ENCODE measurements at places on chromosomes 6 and 20.
A peak's percentile ranks its signal among the peaks of the same experiment; 100 is the strongest.

DNA sequence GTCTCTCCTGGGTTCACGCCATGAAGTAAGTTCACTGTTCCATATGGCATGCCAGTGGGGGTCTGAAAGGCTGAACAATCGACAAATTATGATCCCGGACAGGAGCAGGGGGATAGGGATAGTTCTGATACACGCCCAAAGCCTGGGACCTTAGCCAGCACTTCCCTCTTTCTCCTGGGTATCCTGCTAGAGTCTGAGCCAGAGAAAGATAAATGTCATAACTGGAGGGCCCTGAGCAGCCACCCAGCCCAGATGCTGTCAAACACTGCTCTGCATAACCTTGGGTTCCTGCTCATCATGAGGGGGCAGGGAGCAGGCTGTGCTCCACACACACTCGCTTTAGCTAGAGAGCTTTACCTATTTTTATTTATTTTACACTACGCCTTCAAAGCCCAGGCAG lies 12.3 kb downstream of the EDEM2 start:
- DNase-seq: no peak

- DNase-seq: no peak
Observed at GRCh38 chr6:42010185-42010891, 40.0 kb upstream of the TAF8 start.

GRCh38 chr6:150355932-150356331 lies 12.9 kb upstream of the IYD start:
- DNase-seq: no peak

DNA sequence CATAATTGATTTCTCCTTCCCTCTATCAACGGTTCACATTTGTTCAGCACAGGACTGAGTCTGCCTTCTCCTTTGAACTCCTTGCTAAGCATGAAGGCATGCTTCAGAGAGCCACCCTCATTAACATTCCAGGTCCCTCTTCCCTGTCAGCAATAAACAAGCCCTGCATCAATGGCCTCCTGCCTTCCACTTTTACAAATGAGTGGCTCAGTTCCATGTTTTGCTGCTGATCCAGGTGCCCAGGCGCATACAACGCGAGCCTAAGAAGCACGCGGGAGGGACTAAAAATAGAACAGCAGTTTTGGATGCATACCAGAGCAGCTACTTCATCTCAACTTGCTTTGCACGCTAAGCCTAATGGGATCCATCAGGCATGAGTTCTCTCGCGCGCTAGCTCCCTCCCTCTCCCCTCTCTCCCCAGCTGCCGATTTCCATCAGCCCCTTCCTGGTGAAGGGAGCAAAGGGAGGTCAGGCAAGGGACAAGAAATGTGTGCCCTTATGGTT lies 53.4 kb downstream of the TRAF3IP2 start:
- peak; percentile 88 for DNase-seq

DNA sequence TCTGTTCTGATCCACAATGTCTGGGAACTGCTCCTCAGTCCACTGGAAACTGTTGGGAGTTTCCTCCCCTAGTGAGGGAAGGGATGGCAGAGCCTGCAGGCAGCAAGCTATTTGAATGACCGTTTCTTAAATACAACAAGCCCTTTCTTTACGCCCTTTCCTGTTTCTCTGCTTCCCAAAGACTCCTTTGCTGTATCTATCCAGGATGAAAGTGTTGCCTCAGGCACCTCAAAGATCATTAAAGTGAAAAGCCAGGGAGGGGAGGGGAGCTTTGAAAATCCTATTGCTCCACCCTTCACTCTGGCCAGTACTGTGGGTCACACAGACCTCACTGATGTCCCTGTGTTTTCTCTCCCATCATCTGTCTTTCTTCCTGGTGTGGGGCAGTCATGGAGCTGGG lies 213.1 kb downstream of the RNF144B start:
- no peak for DNase-seq

DNA sequence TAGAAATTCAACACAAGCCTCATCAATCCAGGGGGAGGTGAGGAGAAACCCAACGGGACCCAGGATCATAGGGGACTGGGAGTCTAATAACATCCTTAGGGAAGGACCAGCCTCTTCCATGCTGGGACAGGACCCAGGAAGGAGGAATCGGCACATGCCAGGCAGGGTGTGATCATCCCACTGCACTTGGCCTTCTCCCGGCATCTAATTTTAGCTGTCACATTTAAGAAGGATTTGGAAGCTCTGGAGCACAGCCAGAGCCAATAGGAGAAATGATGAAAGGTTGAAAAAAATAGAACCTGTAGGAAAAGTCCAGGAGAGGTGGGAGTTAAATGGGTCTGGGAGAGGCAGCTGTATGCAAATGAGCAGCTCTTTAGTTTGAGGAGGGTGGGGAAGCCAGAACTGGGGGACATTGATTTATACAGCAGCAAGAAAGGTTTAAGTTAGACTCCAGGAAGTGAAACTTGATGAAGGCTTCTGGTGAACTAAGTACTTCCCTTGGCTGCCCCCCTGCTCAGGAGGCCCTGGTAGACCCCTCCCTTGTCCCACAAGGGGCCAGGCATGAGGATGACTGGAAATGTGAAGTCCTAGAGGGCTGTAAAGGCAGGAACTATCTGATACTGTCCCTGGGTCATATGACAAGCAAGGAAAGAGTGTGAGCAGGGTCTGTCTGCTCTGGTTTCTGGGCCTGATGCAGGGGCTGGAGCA lies 260.3 kb downstream of the LRFN2 start:
- no peak for DNase-seq

DNA sequence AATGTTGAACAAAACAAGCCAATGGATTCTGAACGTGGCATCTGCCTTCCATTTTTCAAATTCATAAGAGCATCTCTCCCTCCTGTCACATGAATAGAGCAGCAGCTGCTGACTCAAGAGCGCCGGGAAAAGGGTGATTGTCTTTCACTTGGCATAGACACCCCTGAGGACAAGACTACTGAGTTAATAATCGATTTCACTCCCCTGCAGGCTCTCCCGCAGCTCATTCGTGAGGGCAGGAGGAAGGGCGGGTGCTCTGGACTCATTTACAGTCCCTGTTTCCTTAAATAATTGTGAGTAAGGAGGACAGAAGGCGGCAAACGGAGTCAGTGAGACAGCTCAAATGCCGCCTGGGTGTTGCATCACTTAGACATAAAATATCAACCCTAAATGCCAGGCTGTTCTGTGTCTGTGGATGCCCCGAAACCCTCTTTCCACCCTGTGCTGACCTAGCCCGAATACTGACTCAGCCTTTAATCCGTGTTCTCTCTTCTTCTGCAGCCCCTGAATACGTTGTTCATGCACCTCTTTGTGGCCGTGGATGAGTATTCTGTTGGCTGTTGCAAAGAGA lies 21.6 kb downstream of the CFAP61 start:
- DNase-seq: no peak

GRCh38 chr6:137827977-137828810 lies 38.9 kb upstream of the TNFAIP3 start:
- DNase-seq: no peak

DNA sequence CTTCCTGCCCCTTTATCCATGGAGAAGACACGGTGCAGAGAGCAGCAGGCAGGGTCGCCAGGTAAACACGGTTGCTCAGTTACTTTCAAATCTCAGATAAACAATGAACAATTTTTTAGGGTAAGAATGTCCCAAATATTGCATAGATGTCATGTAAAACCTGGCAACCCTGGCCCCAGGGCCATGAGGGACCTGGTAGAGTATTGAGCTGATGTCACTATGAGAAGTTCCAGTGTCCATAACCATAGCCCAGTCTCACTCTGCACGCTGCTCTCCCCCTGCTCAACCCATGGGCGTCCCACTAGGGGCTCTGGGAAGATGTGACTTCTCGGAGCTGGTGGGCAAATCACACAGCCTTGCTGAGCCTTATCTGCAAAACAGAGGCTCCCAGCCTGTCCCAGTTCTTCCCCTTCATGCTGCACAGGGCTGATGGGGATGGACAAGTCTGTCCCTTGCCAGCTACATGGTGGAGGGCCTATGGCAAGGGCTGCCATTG lies 71.3 kb upstream of the TOP1 start:
- DNase-seq: peak; percentile 72

DNA sequence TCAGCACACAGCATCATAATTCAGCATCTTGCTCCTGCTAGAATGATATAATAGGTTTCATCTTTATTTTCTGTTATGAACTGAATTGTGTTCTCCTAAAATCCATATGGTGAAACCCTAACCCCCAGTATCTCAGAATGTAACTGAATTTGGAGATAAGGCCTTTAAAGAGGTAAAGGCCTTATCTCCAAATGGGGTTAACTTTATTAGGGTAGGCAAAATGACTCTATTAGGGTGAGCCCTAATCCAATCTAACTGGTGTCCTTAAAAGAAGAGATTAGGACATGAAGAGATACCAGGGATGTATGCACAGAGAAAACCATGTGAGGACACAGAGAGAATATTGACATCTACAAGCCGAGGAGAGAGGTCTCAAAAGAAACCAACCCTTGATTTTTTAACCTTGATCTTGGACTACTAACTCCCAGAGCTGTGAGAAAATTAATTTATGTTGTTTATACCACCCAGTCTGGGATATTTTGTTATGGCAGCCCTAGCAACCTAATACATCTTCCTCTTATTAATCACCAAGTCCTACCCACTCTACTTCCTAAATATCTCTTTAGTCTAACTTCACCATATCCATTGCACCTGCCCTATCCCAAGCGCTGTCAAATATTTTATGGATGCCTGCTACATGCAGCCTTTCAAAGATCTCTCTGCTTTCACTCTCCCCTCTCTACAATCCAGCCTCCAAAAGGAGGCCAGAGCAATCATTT lies 8.5 kb upstream of the MRS2 start:
- no peak for DNase-seq

DNA sequence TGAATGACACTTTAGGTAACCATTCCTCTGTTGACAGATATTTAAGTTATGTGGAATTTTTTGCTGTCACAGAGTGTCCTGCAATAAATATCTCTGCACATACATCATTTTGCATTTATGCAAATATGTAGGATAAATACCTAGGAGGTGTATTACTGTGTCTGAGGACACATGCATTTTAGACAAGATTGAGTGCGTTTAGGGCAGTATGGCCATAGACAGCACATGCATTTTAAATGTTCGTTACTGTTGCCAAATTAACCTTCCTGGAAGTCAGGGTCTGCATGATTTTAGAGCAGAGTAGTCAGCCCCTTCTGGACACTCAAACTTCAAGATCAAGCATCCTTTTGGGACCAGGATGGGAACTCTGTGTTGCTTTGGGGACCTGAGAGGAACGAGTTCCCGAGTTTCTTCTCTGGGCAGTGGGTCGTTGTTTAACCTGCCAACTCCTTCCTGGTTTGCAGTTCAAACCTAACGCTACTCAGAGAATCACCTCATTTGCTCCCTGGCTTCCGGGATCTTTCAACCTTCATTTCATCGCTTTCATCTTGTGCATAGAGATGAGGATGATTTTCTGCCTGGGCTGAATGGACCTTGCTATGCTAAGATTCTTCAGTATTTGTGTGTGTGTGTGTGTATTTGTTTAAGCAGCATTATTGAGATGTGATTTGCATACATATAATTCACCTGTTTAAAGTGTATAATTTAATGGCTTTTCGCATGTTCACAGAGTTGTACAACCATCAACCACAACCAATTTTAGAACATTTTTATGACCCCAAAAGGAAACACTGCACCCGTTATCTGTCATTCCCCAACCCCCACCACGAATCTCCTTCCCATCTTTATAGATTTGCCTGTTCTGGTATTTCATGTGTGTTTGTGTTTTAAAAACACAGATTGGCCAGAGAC lies 9.8 kb downstream of the BCAS4 start:
- DNase-seq: no peak

- DNase-seq: no peak
Observed at GRCh38 chr6:140670021-140670420, 1295.6 kb upstream of the CITED2 start.

GRCh38 chr6:1558388-1558787 lies 51.3 kb upstream of the FOXC1 start:
- DNase-seq: peak; percentile 38

DNA sequence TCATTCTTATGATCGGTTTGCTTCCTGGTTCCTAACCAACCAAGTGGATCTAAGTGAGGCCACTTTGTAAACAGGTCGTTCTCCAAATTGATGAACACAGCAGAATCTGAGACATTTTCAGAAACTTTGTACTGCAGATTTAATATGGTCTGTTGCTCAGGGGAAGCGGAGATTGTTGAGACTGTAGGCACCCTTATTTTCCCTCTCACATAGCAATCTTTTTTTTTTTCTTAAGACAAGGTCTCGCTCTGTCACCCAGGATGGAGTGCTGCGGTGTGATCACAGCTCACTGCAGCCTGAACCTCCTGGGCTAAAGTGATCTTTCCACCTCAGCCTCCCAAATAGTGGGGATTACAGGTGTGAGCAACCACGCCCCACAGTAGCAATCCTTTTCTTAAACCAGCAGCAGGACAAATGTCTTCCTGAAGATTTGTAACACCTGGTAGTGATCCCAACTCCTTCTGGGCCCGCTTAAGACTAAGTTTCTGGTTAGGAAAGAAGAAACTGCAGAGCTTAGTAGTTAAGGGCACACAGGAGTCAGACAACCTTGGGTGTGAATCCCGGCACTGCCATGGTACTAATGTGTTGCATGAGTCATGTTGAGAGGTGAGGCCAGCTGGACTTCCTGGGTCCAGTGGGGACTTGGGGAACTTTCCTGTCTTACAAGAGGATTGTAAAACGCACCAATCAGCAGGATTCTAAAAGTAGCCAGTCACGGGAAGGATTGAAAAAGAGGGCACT lies 48.4 kb upstream of the EZR start:
- no peak for DNase-seq

DNA sequence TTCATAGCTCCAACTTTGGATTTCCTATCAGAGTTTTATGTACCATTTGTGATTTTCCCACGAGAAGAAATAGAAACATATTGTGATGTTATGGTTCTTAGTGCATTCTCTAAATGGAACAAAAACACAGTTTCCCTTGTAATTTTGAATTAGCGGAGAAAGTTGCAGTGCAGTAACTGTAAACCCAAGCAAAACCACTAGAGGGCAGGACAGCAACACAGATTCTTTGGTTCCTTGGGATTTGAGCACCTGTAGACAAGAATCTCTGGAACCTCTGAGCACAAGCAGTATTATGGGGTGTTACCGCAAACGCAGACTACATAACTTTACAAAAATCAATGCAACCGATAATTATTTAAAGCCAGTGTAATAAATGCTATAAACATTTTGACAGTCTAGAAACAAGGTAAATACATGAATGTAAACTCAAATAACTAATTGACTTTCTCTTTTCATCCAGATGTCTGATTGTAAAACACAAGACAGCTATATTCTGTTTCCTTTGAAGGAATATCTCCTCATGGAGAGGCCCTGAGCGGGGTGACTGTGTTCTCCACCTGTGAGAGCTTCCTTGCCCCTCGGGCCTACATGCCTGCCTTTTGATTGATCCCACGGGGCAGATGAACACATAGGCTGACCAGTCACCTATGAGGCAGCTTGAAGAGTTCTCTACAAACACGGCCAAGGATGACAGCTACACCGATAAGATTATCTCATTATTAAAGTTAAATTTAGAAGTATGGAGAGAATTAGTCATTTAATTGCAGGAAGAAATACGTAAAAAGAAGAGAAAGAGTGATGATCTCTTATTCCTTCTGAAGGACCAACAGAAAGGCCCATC lies 67.5 kb upstream of the COL21A1 start:
- DNase-seq: no peak

- DNase-seq: no peak
Observed at GRCh38 chr6:163750431-163751031, 336.0 kb downstream of the QKI start.

All from osteocyte (in vitro differentiated cells).